ENCODE measurements at places on chromosomes 3 and 15.

DNA sequence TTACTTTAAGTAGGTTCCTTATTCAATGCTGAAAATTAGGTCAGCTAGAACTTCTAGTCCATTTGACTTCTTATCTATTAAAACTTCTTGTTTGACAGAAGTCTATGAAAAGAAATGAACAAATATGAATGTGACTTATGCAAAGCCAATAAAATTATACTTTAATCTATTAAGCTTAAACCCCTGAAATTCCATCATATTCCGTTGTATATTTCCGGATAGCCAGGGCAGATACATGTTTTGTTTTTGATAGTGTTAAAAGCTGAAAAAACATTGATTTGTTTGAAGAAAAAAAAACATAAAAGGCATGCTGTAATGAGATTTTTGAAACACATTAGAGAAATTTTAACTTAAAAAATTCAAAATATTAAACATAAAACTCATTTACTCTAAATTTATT lies 667.2 kb upstream of the NAALADL2 start:
- DNase-seq, result no peak

GRCh38 chr3:56115698-56116097 lies 352.6 kb downstream of the ERC2 start:
- DNase-seq, result no peak

DNA sequence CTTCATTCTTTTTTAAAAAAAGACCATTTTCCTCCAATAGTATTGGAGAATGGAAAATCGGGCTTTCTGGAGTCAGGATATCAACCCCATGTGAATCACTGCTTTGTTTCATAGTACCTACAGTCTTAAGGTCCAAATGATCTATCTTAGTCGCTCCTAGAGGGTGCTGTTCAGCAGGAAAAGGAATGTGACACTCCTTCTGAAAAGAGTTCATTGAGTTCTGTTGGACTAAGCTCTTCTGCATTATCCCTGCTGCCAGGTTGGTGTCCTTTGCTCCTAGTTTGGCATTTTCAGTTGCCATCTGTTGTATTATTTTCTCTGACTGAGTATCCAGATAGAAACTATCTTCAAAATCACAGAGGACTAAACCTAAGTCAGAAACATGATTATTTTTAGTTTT lies 57.2 kb downstream of the POLQ start:
- no peak for DNase-seq

- peak; percentile 74 for DNase-seq
Measured at GRCh38 chr3:8650583-8651416, 6.2 kb upstream of the SSUH2 start.

- DNase-seq, result no peak
Measured at GRCh38 chr15:56744701-56745683, 11.7 kb upstream of the ZNF280D start.

DNA sequence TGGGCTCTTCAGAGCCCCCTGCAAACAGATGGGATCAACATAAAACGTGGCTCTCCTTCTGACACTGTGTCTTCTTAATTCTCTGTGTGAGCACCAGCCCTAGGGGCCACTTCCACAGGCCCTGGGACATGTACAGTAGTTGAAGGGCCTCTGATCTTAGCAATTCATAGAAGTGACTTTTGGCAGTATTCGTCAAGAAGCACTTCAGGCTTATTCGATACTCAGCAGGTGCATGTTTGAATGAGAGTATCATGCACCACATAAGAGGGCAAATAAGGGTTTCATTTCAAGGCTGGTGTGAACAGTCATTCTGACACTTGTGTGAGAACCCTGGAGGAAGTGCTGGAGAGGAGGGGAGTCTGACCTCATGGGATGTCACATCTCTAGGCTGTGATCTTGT lies 113.9 kb downstream of the GABRG3 start:
- DNase-seq, result no peak

DNA sequence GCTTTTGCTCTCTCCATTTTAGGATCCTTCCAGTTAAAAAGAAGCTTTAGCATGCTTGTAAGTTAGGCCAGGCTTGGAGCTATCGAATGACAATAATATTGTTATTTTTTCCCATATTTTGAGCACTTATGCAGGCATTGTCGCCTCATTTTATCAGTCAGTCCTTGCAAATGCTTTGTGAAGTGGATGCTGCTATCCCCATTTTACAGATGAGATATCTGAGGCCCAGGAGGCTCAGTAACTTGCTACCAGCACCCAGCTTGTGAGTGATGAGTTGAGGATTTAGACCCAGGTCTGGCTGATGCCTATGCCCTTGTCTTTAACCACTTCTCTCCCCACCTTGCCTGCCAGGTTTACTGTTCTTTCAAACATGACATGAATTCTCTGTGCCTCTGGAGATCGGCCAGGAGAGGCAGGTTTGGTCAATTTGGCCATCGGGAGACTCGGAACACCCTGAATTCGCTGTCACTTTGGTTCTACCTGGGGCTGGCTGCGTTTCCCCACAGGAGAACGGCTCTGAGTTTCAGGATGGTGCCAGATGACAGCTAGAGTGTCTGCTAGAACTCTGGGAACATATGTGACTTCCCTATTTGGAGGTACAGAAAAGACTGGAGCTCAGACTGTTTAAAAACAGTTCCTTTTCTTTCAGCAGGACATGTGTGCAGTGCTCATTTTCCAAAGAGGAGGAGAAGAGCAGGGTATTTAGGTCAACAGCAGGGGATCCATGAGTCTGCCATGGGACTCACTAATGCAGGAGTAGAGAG lies 25.5 kb upstream of the ZNF710 start:
- no peak for DNase-seq

DNA sequence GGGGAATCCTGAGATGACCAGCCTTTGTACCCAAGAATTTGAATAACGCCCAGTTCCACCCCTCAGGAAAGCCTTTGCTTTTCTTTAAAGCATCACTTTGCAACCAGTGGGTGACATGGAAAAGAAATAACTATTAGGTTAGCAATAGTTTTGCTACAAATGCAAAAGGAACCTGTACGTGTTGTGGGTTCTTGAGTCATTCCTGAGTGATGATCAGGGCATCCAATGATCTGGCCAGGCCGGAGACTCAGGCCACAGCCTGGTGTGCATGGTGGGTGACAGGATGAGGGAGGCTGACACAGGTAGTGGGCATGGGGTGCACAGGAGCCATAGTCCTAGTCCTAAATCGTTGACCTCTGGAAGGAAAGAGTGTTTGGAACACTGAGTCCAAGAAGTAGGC lies 321.4 kb upstream of the IL12A start:
- no peak for DNase-seq

DNA sequence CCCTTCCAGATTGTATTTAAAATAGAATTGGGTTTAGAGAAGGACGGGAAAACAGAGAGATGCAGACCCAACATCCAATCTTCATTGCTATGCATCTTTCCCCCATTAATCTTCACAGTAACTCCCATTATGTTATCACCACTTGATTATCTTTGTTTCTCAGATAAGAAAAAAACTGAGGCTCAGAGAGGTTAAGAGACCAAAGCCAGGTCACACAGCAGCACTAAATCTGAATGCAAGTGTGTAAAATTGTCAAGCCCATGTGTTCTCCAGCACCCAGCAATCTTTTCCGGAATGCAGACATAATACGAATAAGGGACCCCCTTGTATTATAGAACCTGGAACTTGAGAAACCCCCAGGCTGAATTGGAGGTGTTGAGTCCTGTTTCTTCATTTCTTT lies 80.5 kb upstream of the TRIM42 start:
- DNase-seq, result no peak

DNA sequence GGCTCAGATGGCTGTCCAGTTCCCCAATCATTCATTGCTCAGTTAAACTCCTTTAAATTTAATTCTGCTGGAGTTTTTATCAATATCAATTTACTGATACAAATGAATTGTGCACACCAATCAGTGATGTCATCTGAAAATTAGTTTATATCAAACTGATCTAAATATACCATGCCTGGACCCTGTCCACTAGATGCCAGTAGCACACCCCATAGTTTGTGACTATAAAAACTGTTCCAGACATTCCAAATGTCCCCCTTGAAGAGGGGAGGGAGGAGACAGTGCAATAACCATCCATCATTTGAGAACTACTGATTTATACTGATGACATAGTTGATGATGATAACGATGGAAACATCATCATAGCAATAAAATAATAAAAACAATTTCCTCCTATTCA lies 232.1 kb downstream of the MAGI1 start:
- DNase-seq, result no peak

GRCh38 chr3:126519506-126520455 lies 2.2 kb upstream of the UROC1 start:
- no peak for DNase-seq

DNA sequence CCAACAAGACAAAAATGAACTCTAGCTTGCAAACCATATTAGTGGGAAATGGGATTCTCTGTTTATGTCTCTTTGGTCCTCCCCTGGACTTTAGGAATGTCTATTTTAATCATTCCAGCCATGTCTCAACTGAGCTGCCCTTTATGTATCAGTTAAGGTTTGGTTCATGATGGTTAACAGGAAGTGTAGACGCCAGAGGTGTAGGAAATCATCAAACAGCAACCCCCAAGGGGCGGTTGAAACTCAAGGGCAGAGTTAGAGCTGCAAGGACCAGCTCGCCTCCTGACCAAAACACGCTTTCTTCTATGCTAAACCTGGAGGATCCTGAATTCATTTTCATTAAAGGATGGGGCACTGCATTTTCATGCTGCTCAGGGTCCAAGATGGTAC lies 53.7 kb upstream of the HEG1 start:
- DNase-seq, result no peak

DNA sequence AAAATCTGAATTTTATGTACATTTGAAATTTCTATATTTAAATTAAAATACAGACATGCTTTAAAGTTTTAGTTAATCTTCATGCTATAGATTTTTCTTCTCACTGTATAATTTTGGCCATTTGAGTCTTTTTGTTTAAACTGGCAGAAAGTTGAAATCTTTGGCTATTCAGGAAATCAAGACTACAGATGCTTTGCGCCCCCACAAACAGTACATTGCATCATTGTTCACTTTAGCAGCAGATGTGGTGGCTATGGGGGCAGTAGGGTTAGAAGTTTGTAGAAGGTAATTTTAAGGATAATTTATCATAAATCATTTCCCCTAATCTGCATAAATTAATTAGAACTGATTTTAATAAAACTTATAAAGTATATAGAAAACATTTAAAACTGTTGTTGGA lies 20.9 kb downstream of the SPPL2A start:
- DNase-seq, result no peak

DNA sequence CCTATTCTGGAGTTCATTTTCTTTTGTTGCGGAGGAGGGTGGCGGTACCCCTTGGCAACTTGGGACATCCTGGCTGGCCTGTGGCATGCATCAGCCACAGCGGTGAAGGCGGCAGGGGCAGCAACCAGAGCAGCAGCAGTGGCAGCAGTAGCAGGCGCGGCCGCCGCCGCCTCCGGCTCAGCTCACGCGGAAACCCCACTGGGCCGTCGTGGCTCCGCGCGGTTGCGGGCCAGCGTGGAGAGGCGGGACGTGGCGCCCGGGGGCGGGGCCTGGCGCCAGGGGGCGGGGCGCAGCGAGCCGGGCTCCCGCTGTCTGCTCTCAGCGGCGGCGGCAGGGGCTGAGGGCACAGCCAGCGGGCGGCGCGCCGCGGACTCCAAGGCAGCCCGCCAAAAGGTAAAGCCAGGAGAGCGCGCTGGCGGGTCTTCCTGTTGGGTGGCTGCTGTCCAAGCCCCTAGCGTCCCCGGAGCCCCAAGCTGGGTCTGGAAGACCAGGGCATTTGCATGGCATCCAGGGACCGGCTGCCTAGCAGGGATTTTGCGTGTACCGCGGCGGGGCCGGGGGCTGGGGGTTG lies 334.4 kb upstream of the THRB start:
- peak; percentile 64 for DNase-seq

DNA sequence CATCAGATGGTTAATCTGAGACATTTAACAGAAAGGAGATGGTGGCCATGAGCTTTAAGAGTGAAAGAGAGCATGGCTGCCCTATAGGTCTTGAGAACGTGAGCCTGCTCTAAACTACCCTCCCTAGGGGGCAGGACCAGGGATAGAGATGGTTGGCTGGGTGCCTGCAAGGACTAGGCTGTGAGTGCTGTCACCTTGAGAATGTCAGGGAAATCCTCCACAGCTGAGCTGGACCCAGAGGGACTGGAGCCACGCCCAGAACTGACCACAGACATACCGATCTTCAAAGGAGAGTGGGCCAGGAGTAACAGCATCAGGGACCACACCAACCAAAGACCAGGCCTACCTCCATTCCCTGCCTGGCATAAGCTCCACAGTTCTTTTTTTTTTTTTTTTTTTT lies 53.6 kb upstream of the UBE2E1 start:
- DNase-seq, result no peak

DNA sequence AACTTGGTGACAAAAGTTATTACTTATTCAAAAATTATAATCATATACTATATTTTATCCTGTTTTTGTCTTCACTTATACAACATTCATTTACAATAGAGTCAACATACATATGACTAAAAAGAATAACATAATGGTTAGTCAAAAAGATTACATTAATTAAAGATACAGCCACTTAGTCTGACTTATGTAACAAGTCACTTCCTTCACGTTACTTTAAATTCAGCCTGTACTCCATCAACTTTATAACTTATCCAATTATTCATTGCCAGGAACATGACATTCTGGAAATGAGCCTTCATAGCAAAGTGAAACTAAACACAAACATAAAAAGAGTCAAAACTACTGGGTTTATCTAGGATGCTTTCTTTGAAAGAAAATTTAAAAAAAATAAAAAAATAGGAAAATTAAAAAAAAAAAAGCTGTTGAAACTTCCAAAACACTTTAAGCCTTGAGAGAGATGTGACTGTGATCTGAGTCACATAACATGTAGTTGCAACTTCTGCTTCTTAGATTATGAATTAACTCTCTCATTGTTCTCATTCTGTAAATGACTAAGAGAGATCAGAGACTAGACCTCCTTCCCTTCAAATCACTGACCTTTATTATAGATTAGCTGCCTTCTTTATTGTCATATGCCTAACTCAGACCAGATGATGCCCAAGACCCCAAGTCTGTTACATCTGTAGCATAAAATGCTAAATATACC lies 107.8 kb downstream of the MYRIP start:
- no peak for DNase-seq

GRCh38 chr15:63764804-63765311 lies 68.9 kb downstream of the HERC1 start:
- DNase-seq, result no peak

GRCh38 chr3:22106213-22106896 lies 355.3 kb upstream of the ZNF385D start:
- DNase-seq, result no peak

DNA sequence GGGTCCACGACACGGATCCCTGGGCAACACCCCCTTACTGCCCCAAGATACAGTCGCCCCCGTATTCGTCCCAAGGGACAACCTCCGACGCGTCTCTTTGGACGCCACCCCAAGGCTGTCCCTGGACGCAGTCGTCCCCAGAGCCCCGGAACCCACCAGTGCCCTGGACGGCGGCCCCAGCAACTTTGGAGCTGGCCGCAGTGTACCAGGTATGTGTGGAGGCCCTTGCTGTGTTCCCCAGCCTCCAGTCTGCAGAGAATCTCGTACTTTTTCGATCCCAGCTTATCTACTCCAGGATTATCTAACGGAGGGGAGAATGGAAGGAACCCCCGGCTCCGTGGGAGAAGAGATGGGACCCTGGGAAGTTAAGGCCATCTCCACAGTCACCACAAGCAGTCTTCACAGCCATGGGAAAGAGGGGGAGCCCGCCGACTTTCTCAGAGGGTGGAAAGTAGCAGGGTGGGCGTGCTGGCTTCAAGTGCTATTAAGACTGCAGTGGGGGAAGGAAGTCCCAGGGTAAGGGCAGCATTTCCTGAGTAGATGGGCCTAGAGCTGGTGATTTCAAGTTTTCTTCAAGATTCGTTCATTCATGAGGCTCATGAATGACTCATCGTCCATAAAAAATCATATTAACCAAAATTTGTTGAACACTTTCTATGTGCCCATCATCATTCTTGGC lies 1.1 kb downstream of the MESP2 start:
- no peak for DNase-seq

- DNase-seq, result no peak
Measured at GRCh38 chr3:161673866-161674265, 177.3 kb downstream of the OTOL1 start.

Data from tongue (tissue), 3 donors.